Activated naive CD8-positive, alpha-beta T cell treated with anti-CD3 and anti-CD28 coated beads for 36 hours (primary cell): ENCODE measurements at places on chromosomes 4 and X.

DNA sequence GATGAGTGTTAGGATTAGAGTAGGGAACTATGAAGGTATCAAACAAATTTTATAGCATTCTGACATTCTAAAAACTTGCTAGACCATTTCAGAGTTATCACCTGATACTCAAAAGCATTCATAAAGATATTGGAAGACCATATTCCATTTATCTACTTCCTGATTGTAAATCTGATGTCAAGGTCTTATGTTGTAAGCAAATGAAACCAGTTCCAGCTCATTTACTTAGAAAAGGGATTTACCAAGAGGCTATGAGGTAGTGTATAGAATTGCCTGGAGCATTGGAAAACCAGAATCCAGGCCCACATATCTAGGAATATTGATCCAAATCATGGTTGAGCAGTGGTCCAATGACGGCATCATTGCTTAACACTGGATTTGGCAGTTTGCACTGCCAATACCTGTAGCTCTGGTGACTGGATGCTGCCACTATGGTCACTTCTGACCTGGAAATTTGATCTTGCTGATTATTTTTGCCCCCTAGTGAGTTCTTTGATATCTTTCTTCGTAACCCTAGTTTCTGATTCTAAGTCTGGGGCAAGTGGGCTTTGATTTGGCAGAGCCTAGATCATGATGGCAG is 25.4 kb downstream of the ARFIP1 start:
- DNase-seq, result no peak

DNA sequence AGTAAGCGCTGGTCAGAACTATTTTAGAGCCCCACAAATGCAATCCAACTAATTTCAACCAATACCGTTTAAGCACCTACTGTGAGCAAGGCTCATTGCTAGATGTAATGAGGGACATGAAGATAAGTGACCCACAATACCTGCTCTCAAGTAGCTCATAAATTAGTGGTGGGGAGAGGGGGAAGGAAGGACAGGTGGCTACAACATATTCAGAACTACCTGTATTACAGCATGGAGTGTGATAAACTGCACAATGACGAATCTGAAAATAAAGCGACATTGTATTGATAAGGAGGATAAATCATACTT is 311.6 kb upstream of the DIAPH2 start:
- no peak for DNase-seq

- DNase-seq, result no peak
These were observed 2163.0 kb upstream of the AGA start for GRCh38 chr4:179605196-179605595.

DNA sequence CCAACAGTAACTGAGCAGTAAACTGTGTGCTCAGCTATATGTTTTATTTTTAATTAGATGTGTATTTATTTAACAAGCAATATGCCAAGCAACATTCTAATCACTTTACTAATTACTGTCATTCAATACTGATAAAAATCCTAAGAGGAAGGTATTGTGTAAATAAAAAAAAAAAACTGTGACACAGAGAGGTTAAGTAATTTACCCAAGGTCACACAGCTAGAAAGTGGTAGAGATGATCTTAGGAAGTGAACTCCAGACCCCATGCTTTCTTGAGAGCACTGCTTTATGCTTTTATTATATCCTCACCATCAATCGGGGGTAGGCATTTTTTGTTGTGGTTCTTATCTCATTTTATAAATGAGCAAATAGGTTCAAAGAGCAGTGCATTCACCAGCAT is 417.1 kb downstream of the RAB28 start:
- no peak for DNase-seq

- no peak for DNase-seq
These were observed 58.5 kb upstream of the AP1S2 start for GRCh38 chrX:15913146-15913545.
